ENCODE measurements at places on chromosomes 1 and 21.

DNA sequence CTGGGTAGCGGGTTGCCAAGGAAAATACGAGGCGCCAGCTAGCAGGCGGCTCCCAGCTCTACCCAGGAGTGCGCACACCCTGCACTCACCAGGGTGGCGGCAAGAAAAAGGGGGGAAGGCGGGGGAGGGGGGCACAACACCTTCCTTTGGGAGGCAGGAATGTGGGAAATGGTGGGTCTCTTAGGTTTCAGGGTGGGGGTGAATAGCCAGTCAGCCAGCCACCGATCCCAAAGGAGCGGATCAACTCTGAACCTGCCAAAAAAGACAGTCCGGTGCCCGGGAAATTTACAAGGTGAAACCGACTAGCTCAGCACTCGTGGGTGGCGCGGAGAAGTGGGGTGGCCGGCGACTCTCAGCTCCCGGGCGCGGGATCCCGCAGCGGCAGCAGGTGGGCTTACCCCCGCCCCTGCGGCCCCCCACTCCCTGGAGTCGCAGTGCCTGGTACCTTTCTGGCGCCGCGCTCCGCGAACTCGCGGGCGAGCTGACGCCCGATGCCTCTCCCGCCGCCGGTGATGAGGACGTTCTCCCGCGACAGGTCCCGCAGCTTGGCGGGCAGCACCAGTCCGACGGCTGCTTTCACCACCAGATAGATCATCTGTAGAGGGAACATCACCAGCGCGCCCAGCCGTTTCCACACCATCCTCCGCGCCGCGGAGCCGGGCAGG is 1.2 kb downstream of the DHRS3 start:
- no peak for DNase-seq

DNA sequence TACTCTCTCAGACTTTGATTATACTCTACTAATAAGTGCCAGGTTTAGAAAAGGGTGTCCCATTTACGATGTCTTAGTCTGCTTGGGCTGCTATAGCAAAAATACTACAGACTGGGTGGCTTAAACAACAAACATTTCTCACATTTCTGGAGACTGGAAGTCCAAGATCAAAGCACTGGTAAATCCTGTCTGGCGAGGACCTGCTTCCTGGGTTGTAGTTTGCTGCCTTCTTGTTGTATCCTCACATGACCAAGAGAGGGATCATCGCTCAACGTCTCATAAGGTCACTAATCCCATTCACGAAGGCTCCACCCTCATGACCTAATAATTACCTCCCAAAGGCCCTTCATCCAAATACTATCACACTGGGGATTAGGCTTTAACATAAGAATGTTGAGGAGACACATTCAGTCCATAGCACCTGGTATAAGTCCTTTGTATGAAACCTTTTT is 12.0 kb downstream of the PRDX6 start:
- DNase-seq, result no peak

- DNase-seq, result no peak
Observed at GRCh38 chr1:3103967-3104677, 35.1 kb downstream of the PRDM16 start.

DNA sequence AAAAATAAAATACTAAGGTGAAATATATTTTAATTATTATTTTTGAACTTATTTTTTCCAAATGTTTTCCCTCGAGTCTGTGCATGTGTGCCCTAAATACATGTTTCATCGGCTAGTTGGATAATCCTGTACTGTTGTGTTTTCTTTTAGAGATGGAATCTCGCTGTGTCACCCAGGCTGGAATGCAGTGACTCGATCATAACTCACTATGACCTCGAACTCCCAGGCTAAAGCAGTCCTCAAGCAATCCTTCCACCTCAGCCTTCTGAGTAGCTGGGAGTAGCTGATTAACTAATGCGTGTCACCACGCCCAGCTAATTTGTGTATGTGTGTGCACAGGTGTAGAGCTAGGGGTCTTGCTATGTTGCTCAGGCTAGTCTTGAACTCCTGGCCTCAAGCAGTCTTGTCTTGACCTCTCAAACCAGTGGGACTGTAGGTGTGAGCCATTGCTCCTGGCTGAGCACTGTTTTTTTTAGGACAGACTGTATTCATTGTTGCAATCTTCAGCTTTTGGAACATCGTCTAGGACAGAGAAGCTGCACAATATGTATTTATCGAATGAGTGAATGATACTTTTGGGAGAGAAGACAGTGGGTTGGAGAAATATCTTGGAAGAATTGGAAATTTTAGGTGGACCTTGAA is 4.8 kb upstream of the TMCO1 start:
- DNase-seq, result no peak

GRCh38 chr1:198014355-198014754 is 97.2 kb downstream of the LHX9 start:
- no peak for DNase-seq

- no peak for DNase-seq
Observed at GRCh38 chr1:178434899-178435435, 61.8 kb downstream of the CLEC20A start.

Measured in activated CD4-positive, alpha-beta T cell treated with anti-CD3 and anti-CD28 coated beads for 1 hour (primary cell).